ENCODE measurements at places on chromosomes 5 and 9.

- DNase-seq = no peak
Measured at GRCh38 chr9:74309654-74310053, 187.5 kb upstream of the RORB start.

DNA sequence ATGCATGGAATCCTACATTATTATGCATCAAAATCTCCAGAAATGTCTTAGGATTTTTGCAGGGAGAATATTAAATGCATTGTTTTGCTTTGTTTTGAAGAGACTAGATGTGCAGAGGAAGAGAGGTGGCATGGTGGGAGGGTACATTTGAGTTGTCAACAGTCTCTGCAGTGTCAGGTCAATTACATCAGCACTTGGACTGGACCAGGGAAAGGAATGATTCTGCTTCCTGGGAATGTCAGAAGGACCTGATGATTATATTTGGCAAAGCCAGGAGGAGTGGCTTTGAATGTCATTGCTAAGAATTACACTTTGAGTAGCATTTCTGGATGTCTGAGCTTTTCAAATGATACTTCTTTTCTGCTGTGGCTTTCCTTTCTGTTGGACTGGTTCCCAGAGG, 17.5 kb upstream of the TMEFF1 start:
- no peak for DNase-seq

DNA sequence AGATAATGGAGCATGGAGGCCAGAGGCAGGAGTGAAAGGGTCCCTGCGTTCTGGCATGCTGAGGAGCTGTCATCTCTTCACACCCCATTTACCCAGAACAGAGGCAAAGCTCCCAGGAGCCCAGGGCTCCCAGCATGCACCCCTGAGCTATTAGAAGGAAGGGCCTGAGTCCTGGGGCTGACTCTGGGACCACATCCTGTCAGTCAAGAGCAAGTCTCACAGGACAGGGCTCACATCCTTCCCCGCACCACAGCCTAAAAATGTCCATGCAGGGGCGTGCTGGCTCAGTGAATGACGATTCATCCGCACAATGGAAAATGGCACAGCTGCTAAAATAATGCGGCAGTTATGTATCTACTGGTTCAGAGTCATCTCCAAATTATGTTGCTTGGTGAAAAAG, 31.4 kb downstream of the CAMK2A start:
- DNase-seq = no peak

- DNase-seq = peak; percentile 50
Measured at GRCh38 chr9:137492464-137493363, 33.6 kb upstream of the NSMF start.

- peak; percentile 51 for DNase-seq
Measured at GRCh38 chr9:136311051-136312008, 7.4 kb upstream of the CCDC187 start.

- no peak for DNase-seq
Measured at GRCh38 chr5:56605231-56605630, 210.1 kb upstream of the MAP3K1 start.

DNA sequence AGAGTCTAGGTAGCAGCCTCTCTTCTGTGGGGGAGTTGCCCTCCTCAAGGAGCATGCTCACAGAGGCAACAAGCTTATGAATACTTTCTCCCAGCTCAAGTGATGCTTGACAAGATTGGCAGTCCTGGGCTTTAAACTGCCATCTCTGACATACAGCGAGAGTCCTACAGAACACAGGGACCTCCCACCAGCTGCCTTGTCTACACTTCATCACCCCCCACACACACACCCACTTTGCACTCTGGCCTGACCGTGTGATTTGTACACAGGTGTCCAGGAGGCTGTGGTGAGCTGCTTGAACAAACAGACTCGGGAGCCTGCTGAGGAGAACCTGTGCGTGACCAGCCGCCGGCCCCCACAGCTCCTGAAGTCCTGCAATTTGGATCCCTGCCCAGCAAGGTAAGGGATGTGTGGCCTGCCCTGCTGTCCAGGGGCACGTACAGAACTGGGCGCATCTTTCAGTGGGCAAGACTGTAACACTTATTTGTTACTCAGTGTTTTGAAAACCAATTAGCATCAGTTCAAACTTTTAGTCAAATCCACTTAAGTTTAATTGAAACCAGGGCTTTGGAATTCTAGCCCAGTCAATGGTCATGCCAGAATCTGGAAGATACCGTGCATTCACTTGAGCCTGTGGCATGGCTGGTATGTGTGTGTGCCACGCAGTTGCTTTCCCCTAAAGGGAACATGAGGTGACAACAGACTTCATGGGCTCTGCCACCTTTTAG, 247.5 kb downstream of the ADAMTSL1 start:
- peak; percentile 20 for DNase-seq

DNA sequence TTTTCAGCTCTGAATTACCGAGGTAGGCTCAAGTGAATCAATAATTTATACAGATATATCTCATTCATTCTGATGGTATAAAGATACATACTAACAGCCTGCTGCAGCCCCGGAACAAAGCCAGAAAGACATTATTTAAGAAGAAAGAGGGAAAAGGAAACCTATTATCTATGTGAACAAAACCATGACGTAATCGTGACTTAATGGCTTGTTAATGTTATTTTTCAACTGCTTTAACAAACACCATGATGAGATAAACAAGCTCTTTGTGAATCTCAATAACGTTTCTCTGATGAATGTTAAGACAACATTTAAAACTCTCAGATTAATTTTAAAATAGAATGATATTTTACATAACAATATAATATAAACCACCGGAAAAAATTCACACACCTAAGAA, 237.1 kb downstream of the SLF1 start:
- no peak for DNase-seq

DNA sequence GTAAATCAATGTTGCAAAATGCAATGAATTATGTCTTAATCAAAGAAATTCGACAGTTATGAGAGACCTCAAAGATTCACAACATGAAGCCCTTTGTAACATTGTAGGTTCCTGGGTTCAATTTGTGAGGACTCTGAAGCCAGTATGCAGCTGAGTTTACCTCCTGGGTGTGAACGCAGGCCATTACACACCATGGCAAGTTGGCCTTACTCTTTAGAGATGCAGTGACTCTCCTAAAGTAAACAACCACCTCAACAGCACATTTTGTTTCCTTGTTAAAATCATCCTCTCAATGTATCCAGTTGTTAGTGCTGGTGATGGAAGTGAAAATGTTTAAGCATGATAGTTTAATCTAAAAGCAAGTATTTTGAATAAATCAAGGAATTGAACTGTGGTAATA, 73.8 kb downstream of the JAKMIP2 start:
- DNase-seq = no peak

- DNase-seq = no peak
Measured at GRCh38 chr5:38273626-38274025, 15.3 kb downstream of the EGFLAM start.

DNA sequence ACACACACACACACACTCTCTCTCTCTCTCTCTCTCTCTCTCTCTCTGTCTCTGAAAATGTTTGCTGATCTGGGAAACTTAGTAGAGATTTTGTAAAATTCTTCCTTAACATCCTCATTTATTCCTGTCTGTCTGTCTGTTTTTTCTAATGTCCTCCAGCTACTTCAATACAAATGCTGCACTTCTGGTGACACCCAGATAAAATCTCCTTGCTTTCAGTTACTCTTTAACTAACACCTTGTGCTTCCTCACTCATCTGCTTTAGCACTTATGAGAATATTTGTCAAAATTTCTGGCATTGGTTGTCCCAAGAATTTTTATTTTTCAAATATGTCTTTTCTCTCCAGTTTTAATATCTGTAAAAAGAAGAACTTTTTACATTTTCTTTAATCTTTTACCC, 35.0 kb upstream of the ARRDC3 start:
- no peak for DNase-seq

GRCh38 chr9:129023908-129024233, 4.3 kb downstream of the SH3GLB2 start:
- DNase-seq = no peak

GRCh38 chr9:71885467-71885866, 25.5 kb downstream of the ABHD17B start:
- no peak for DNase-seq

DNA sequence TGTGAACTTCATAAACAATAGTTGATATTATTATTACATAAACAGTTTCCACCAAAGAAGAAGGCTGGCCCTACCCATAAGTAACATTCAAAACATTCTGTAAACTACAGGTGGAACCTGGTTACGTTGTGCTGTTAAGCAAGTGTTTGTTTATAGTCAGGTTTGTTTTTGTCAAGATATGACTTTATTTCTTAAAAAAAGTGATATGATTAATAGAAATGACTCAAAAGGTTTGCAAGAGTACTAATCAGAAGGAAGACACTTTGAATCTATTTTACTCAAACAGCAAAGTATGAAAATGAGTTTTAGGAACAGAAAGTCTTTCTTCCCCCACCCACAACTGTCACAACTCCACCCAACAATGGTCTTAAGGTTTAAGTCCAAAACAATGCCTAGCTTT, 220.8 kb downstream of the PLK2 start:
- DNase-seq = no peak

DNA sequence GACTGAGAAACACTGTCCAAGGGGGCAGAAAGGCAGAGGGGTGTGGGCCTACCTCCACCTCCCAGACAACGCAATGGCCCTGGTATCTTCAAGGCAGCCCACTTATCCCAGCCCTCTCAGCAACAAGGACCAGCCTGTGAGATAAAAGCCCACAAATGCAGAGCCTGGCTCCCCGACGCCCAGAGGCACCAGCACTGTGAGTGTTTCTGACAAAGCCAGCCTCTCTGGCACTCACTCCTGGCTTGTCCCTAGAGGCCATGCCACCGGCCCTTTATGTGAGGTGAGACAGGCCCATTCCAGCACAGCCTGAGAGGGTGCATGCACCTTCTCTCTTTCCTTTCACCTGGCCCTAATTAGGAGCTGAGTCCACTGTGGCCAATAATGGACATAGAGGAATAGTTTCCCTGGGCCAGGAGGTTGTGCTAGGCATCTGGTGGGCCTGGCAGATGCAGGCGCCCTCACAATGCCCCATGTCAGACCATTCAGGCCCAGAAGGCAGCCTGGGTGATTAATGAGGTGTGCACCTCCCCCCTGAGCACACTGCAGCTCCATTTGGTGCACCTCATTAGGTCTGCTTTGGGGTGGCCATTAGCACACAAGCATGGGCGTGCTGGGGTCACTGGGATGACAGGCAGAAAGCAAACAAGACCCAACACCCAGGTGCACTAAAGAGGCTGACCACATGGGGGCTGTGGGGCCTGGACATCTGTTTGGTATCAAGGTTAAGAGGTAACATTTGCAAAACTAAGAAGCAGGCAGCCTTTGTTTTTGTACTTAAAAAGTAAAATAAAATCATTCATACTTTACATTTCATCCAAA, 176.0 kb downstream of the MED10 start:
- no peak for DNase-seq

DNA sequence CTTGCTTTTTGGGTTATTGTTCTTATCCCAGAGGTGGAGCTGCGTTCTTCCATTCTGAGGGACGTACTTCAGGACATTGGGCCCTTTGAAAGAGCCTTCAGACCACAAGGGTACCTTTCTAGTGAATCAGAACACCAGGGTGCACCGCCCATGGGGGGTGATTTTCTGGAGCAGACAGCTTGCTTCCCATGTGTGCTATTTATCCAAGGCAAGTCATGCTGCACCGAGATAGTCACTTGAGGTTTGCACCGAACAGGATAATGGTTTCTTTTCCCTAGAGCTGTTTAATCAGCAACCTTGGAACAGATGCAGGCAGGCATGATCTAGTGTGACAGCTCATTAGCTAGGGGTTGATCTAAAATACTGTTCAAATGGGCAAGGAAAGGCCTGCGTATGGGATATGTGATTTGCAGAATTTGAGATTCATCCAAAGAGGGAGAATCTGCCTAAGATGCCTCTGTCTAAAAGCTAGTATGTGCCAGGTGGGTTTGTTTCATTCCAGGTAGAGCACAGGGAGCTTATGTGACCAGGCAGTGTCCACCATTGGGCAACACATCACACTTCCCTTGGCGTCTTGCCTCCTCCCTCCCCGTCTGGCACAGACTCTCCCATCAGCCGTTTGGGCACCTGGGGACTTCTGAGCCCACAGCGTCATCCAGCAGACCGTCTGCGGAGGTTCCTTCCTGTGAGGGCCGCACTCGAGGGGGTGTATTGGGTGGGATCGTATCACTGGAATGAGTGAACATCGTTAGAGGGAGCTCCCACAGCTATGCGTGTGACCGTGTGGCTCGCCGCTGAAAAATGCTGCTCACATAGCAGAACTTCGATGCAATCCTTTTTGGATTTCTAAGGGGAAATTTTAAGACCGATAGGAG, 23.0 kb downstream of the ABL1 start:
- DNase-seq = peak; percentile 87

DNA sequence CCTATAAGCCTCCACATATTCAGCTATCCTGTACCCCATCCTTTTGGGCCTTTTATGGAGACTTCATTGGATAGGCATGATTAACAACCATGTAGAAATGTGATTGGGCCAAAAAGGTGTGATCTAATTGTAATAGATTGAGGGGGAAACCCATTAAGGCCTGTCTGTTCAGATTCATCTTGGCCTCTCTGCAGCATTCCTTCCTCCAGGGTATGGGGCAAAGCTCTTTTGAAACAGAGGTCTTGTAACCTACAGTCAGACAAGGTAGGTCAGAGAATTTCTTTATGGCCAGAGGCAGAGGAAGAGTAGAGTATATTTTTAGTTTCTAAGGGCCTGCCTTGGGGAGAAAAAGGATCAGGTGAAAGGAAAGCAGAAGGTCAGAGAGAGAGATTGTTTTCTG, 98.5 kb downstream of the INVS start:
- no peak for DNase-seq

DNA sequence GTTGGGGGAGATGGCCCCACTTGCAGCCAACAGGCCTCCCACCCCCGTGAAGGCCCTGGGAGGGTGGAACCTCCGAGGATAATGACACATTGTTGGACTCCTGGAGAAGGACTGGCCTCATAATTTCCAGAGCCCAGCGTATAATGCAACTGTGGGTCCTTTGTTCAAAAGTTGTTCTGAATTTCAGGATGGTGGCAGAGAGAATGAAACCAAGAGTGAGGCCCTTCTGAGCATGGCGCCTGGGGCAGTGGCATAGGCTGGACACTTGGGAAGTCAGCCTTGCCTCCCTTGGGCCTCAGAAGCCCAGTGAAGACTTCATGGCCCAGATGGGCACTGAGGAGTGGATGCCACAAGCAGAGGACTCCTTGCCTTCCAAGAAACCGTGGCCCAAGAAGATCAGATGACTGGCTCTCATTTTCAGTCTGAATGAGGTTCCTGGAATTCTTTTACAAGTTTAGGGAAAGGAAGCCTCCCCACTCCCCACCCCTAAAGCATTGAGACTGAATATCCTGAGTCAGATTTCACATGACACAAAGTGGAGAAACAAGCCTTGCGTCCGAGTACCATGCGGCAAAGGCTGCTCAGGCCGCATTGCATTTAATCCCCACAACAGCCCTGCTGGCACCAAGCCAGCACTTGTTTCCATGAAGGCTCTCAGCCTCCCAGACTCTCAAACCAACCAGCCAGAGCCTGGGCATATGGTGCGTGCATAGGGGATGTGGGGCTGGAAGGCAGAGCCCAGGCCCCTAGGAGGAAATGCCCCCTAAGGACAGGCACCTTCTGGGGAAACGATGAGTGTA, 96.7 kb upstream of the SMIM23 start:
- DNase-seq = no peak

DNA sequence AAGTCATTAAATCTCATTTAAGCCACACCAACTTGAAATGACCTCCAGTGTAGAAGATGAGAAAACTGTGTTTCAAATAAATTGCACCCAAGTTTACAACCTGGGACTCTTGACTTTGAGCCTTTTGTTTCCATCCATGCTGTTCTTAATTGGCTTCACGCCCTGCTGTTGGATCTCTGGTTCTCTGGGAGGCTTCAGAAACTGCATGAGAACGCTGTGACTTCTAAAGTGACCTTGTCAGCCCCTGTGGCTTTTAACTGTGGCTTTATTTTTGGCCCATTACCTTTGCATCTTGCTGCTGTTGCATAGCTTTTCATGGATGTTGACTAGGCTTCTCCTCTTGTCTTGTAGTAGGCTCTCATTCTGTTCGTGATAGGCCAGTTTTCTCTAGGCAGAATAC, 29.3 kb downstream of the TNFAIP8 start:
- DNase-seq = no peak

Measured in M059J (cell line).